Aorta (tissue), 5 donors: ENCODE measurements at places on chromosomes 2 and 18. TPM values are rescaled to one million over a fixed set of nuclear protein-coding genes. Genes with fewer than 3 reads are reported as not detected.

The TRIM43 gene
- not detected for total RNA-seq

The UGT1A3 gene
- not detected for total RNA-seq

GRCh38 chr2:157874997-157875640 lies 1.0 kb downstream of the ACVR1 start:
- no peaks in the 10 kb centered on the region for H3K36me3 ChIP-seq
- H3K27ac ChIP-seq, result peak overlapping the region; percentile 79
- peak; percentile 81 for DNase-seq

- no peak for DNase-seq
- peaks cover 3% of the 10 kb centered on the region for H3K4me1 ChIP-seq
- no peak overlapping the region for H3K27ac ChIP-seq
- H3K27me3 ChIP-seq, result no peaks in the 10 kb centered on the region
- no peaks in the 10 kb centered on the region for H3K36me3 ChIP-seq
These were observed 23.3 kb upstream of the IL1R1 start for GRCh38 chr2:102119255-102119654.

DNA sequence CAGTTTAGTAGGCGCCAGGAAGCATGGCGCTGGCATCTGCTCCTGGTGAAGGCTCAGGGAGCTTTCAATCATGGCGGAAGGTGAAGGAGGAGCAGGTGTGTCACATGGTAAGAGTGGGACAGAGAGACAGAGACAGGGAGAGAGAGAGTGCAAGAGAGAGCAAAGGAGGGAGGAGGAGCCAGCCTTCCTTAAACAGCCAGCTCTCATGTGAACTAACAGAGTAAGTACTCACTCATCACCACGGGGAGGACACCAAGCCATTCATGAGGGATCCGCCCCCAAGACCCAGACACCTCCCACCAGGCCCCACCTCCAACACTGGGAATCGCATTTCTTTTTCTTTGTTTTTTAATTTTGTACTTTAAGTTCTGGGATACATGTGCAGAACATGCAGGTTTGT lies 40.8 kb upstream of the CLASP1 start:
- H3K27ac ChIP-seq, result no peak overlapping the region
- H3K4me3 ChIP-seq, result no peak overlapping the region
- H3K4me1 ChIP-seq, result no peaks in the 10 kb centered on the region
- DNase-seq, result no peak
- H3K27me3 ChIP-seq, result no peaks in the 10 kb centered on the region

The CXCR4 gene
- total RNA-seq, result 18.1 TPM

The SCN2A gene
- 0.63 TPM for total RNA-seq

DNA sequence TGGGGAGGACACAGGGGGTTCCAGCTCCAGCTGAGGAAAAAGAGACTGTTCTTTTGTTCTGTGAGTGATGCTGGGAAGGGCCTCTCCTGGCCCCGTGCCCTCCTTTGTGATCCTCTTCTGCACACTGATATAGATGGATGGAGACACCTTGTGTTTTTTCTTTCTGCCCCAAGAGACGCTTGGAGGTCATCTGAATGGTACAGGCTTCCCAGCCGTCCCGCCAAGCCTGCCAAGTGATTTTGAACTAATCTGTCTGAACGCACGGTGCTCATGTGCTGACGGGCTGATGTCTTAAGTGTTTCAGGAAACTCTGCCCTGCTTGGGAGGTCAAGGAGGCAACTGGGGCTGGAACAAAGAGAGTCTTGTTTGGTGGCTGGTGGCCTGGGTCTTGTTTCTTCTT lies 57.5 kb downstream of the KIF5C start:
- H3K27me3 ChIP-seq, result no peaks in the 10 kb centered on the region
- DNase-seq, result no peak
- H3K27ac ChIP-seq, result no peak overlapping the region
- no peaks in the 10 kb centered on the region for H3K36me3 ChIP-seq
- H3K4me3 ChIP-seq, result no peak overlapping the region
- H3K4me1 ChIP-seq, result no peaks in the 10 kb centered on the region

DNA sequence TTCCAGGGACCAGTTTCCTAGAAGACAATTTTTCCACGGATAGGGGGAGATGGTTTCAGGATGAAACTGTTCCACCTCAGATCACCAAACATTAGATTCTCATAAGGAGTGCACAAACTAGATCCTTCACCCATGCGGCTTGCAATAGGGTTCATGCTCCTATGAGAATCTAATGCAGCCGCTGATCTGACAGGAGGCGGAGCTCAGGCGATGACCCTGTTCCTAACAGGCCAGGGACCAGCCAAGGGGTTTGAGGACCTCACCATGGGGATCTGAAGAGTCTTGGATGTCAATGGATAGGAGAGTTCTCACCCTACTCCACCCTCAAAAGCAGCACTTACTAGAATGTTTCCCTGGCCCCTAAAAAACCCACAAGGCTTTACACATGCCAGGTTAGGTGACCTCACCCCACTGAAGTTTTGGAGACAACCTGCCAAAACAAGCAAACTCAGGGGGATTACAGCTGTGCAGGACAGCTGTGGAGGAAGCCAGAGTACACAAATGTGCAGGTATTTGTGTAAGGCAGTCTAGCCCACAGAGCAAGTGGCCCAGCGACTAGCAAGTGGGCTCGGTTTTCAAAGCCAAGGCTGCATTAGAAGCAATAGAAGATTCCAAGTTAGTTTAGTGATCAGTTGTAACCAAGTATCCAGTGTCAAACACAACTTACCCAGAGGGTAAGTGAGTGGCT lies 3.9 kb downstream of the EVA1A start:
- no peak overlapping the region for H3K27ac ChIP-seq
- H3K27me3 ChIP-seq, result no peaks in the 10 kb centered on the region
- H3K4me3 ChIP-seq, result no peak overlapping the region
- no peak for DNase-seq
- no peaks in the 10 kb centered on the region for H3K4me1 ChIP-seq

The SEC11C gene
- 38.1 TPM for total RNA-seq

DNA sequence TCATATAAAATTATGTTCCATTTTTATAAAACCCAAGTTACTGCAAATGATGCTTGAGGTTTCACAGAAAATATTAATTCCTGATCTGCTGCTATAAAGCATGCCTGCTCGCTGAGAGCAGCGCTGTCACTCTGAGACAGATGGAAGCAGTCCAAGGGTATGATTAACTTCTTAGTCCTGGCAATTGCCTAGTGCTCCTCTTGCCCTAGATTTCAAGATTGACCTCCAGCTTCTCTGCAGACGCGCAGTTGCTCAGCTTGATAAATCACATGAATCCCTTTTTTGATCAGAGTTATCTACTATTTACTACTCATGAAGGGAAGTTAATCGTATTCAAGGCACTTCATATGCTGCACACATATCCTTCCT lies 154.6 kb upstream of the REV1 start:
- DNase-seq, result no peak
- no peaks in the 10 kb centered on the region for H3K36me3 ChIP-seq
- H3K4me1 ChIP-seq, result peaks cover 3% of the 10 kb centered on the region
- H3K27me3 ChIP-seq, result no peaks in the 10 kb centered on the region
- no peak overlapping the region for H3K27ac ChIP-seq

- H3K4me3 ChIP-seq, result no peak overlapping the region
- no peaks in the 10 kb centered on the region for H3K36me3 ChIP-seq
- no peaks in the 10 kb centered on the region for H3K4me1 ChIP-seq
- DNase-seq, result peak; percentile 74
- no peaks in the 10 kb centered on the region for H3K27me3 ChIP-seq
- H3K27ac ChIP-seq, result peak overlapping the region; percentile 47
These were observed 121.9 kb downstream of the SMAD7 start for GRCh38 chr18:48828691-48829442.

GRCh38 chr2:191682126-191682525 lies 4.2 kb downstream of the NABP1 start:
- H3K4me1 ChIP-seq, result peaks cover 4% of the 10 kb centered on the region
- no peak for DNase-seq
- H3K27ac ChIP-seq, result no peak overlapping the region

- peak overlapping the region; percentile 3 for H3K4me3 ChIP-seq
- H3K27ac ChIP-seq, result no peak overlapping the region
- DNase-seq, result peak; percentile 63
- no peaks in the 10 kb centered on the region for H3K36me3 ChIP-seq
These were observed 78.1 kb downstream of the CIB4 start for GRCh38 chr2:26562811-26563645.

DNA sequence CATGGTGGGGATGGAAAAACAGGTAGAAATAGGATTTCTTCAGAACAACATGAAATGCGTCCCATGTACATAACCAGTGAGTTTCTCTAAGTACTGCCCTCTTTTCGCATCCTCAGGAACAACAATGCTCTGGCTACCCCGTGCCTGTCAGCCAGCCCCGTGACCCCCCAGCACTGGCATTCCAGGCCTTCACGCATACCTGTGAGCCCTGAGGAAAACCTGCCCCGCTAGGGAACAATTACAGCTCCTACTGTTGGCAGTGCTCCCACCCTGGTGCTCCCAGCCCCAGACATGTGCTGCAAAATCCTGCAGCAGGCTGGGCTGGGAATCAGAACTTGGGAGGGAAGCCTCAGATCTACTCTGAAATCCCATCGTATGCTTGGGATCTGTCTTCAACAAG lies 9.1 kb downstream of the SMAD7 start:
- peak overlapping the region; percentile 71 for H3K27ac ChIP-seq
- no peak for DNase-seq
- H3K27me3 ChIP-seq, result no peaks in the 10 kb centered on the region
- peaks cover 2% of the 10 kb centered on the region for H3K4me1 ChIP-seq
- H3K4me3 ChIP-seq, result no peak overlapping the region
- H3K36me3 ChIP-seq, result no peaks in the 10 kb centered on the region

DNA sequence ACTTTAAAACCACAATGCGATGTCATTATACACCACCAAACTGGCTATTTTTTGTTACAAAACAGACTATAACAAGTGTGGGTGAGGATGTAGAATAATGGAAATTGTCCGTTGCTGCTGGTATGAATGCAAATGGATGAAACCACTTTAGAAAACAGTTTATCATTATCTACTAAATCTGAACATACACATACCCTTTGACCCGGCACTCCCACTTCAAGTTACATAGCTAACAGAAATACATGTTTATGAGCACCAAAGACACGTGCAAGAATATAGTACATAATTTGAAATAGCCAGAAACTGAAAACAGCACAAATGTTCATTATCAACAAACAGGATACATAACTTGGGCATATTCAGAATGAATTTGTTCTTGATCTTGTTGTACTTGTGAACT lies 206.4 kb upstream of the CHAC2 start:
- H3K4me1 ChIP-seq, result no peaks in the 10 kb centered on the region
- no peak overlapping the region for H3K27ac ChIP-seq
- no peaks in the 10 kb centered on the region for H3K27me3 ChIP-seq

GRCh38 chr2:65647249-65647842 lies 214.9 kb upstream of the SPRED2 start:
- no peaks in the 10 kb centered on the region for H3K27me3 ChIP-seq
- no peak overlapping the region for H3K4me3 ChIP-seq

DNA sequence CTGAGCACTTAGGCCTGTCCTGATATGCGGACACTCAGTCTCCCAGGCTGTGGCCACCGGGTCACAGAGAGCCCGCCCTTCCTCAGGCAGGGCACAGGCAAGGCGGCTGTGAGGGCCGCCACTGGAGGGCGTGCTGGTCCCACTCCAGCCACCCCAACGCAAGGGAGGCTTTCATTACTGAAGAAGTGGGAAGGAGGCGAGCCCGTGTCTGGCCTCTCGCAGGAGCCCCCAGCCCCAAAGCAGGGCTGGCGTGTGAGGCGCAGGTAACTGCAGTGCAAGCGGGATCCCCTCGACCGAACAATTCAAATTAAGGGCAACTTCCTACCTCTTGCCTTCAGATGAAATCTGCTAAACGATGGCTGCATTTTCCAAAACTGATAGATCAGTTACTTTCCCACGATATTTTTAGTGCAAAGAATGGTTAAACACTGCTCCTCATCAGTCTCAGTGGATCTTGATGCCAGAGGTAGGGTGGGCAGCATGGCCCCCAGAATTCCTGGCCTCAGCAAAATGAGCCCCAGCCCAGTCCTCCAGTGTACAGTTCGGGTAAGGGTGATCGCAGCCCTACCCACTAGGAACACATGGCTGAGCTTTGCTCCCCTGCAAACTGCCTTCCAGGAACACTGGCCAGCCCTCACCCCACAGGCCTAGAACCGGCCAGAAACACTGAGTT lies 97.2 kb downstream of the SEPTIN10 start:
- no peak overlapping the region for H3K4me3 ChIP-seq
- no peak overlapping the region for H3K27ac ChIP-seq
- H3K36me3 ChIP-seq, result no peaks in the 10 kb centered on the region
- no peaks in the 10 kb centered on the region for H3K4me1 ChIP-seq
- no peak for DNase-seq

The ANTXR1 gene
- 358 TPM for total RNA-seq

- H3K27ac ChIP-seq, result no peak overlapping the region
- H3K4me3 ChIP-seq, result no peak overlapping the region
- H3K27me3 ChIP-seq, result no peaks in the 10 kb centered on the region
- no peak for DNase-seq
- no peaks in the 10 kb centered on the region for H3K4me1 ChIP-seq
These were observed 155.6 kb downstream of the CYP26B1 start for GRCh38 chr2:71992036-71992435.

The DAPL1 gene
- not detected for total RNA-seq

The TUBA4B gene
- total RNA-seq, result not detected

GRCh38 chr2:15668611-15669305 lies 77.1 kb downstream of the DDX1 start:
- H3K27me3 ChIP-seq, result no peaks in the 10 kb centered on the region
- H3K4me3 ChIP-seq, result no peak overlapping the region
- H3K27ac ChIP-seq, result no peak overlapping the region
- no peak for DNase-seq
- H3K36me3 ChIP-seq, result no peaks in the 10 kb centered on the region
- H3K4me1 ChIP-seq, result no peaks in the 10 kb centered on the region
